ENCODE measurements at places on chromosomes 11 and 22.

- DNase-seq, result no peak
Measured at GRCh38 chr11:8806974-8807373, 104.0 kb upstream of the AKIP1 start.

- DNase-seq, result no peak
Measured at GRCh38 chr11:19589567-19590260, 122.9 kb upstream of the NAV2 start.

DNA sequence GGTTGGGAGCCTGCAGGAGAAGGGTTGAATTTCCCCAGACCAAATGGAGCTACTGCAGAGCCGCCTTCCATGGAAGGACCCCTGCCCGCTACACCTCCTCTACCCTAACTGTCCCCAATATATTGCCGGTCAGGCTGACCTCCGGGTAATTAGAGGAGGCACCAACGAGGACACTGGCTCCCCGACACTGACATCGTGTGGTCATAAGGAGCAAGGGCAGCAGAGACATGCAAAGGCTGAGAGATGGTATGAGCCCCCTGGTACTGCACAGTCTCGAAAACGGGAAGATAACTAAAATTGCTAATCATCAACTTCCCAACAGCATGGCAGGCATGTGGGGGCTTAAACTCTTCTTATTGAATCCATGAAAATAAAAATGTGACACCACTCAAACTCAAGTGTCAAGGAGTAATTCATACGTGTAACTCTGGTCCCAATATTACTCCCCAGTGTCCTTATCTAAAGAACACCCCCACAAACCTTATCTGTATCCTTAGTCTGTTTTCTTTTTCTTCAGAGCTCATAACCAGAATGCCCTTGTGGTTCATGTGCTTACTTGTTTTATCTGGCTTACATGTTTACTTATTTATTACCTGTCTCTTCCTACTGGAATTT, 4.4 kb downstream of the CAVIN3 start:
- DNase-seq, result peak; percentile 75

DNA sequence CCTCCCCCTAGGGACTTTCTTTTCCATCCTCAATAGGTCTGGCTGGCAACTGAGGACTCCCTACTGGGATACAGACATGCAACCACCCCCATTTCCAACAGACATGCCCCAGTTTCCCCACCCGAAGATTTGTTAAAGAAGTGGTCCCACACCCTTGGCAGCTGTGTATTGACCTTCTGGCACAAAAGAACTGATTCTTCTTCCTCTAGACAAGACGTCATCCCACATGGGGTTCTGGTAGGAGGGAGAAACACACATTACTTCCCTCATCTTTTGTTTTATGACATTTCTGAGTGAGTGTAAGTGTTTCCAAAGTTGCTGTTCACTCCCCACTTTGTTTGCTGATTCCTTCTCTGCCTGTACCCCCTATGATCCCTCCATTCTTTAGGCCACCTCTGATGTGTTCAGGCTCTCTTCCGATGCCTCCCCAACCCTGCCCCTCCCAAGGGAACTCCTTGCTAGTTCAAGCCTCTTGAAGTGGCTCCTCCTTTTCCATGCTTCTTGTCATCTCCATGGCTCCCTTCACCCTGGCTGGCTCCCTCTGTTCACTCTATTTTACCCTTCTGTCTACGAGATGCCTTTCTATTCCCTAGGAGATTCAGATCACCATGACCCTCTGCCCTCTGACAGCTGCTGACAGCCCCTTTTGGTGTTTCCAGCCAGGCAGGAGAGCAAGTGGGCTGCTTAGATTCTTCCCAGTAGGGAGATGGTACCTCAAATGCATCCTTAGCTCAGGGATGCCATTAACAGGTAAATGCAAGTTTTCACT, 4.3 kb downstream of the KIRREL3 start:
- no peak for DNase-seq

- DNase-seq, result no peak
Measured at GRCh38 chr22:27748349-27748748, 53.2 kb downstream of the MN1 start.

DNA sequence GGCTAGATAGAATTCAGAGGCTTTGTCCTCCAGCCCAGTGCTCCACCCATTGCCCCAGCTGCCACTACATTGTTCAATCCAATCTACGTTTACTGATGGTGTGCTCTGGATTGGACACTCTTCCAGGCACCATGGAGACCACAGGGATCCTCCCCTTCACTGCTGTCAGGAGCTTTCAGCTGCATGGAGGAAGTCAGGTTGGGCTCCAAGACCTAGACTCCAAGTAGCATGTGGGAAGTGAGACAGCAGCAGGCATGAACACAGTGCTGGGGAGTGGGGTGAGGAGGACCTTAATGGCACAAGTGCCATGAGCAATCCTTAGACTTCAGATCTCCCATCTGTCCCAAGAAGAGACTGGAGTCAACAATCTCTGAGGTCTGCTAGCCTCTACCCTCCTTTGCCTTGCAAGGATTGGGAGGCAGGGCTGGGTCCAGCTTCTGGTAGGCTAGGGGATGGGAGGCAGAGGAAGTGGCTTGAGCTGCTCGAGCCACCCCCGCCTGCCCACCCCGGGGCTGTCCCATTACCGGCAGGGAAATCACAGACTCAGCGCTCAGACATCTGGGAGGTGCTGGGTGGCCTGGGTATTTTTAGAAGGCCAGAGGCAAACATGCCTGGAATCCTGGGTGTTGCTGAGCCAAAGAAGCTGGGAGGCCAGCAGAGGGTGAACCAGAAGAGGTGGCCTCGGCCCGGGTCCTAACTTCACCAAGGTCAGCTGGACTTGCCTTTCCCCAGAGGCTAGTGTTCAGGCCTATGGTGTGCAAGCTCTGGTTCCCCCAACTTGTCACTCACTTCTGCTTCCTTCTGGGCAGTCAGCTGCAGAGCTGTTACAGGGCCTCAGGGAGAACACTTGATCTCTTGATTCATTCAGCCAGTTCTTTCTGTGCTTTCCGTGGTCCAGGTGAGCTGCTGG, 15.2 kb upstream of the FCHSD2 start:
- no peak for DNase-seq

DNA sequence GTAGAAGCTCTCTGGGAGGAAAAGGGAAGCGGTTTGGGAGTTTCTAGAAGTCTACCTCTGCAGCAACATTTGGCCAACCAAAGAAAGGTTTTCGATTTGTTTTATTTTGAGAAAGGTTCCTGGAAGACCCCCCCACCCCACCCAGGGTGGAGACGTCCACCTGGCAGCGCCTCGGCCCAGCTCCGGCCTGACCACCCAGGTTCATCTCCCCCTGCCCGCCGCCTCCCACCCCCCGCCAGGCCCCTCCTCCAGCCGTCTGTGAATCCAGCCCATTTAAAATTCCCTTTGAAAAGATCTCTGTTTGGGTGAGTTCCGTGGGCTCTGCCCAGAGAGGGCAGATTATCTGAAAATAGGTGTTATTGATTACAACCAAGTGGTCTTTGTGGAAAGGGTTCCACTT, 43.3 kb downstream of the KCNJ1 start:
- DNase-seq, result no peak

GRCh38 chr11:112219476-112220232, 6.6 kb upstream of the PTS start:
- peak; percentile 92 for DNase-seq

DNA sequence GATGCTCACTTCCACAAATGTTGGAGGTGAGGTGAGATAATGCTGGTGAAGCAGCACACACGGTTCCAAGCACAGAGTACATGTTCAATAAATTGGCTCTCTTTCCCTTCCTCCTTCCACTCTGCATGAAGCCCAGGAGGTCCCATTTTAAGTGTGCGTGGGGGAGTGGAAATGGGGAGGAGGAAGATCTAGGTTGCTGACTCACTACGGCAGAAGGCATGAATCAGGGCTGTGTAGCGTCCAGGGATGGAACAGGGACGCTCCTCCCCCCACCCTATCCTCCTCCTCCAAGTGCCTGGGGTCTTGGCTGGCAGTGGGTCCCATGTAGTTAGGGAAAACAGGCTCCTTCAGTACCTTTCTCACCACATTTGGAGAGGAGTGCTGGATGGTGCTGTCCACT, 44.2 kb downstream of the TRIM66 start:
- no peak for DNase-seq

- no peak for DNase-seq
Measured at GRCh38 chr11:35802221-35802620, 139.6 kb downstream of the TRIM44 start.

- DNase-seq, result no peak
Measured at GRCh38 chr22:41841085-41841712, 8.3 kb downstream of the SREBF2 start.

GRCh38 chr11:76459299-76459698, 14.5 kb downstream of the EMSY start:
- no peak for DNase-seq

DNA sequence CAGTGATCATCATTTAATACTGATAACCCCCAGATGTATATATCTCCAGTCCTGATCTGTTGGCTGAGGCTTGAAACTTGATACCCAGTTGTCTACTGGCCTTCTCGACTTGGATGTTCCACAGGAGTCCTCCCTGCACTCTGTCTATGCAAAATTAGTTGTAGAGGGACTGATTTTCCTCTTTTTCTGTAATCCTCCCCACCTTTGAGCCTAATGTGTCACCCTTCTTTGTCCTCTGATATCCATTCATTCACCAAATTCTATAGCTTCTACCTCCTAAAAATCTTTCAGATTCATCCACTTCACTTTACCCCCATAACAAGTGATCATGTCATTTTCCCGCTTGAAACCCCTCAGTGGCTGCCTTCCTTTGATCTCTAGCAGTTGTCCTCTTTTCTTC, 16.4 kb downstream of the COA4 start:
- no peak for DNase-seq

DNA sequence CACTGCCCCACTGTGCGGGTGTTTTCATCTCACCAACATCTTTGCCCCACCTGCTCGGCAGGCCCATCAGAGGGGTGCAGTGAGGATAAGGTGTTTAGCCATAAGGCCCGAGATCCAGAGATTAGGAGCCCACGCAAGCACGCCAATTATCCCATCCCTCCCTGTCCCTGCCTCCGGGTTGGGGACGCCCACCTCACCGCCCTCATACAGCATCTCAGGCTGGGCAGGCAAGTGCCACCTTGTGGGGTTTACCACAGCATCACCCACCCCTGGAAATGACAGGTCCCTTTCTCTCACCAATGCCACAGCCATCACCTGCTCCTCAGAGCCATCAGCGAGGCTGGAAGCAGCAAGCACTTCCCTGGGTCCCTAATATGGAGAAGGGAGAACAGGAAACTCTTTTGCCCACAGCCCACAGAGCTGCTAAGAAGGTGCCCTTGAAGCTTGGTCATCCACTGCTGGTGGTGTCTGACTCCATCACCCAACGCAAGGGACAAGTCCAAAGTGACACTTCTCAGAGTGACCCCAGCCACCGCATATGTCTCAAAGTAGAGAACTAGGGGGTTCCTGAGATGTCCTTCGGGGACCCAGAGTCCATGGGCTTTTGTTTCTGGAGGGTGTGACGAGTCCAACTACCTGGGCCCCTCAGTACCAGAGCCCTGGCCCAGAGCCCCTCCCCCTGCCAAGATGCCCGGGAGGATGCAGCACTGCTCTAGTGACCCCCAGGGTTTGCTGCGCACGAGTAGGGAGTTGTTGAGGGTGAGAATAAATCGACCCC, 15.8 kb downstream of the VPS37C start:
- DNase-seq, result no peak

- DNase-seq, result no peak
Measured at GRCh38 chr11:128490092-128490491, 97.3 kb downstream of the ETS1 start.

DNA sequence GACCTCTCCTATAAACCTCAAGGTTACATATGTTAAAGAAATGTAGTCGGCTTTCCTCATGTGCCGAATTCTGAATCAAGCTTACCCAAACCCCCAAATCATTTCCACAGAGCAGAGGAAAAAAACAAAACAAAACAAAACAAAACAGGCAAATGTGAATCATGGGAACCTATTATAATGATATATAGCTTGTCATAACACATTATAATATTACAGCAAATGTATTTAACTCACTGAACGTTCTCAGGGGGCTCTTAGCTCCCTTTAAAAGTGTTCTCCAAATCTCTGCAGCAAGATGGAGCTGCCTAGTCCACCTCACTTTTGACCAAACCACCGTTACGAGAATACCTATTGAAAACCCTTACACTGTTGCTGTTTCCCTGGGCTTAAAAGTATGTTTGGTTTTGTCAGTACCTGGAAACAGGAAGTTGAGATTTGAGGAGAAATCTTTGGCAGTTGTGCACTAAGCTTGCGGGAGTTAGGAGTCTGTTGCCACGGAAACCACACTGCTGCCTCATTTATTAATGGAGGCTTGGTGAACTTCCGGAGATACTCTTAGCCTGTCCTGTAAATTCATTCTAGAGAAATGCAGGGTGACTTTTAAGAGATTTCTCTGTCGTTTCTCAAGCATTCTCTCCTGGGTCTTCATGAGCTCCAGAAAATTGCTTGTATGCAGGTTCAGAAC, 167.0 kb upstream of the RASSF10 start:
- DNase-seq, result peak; percentile 86

DNA sequence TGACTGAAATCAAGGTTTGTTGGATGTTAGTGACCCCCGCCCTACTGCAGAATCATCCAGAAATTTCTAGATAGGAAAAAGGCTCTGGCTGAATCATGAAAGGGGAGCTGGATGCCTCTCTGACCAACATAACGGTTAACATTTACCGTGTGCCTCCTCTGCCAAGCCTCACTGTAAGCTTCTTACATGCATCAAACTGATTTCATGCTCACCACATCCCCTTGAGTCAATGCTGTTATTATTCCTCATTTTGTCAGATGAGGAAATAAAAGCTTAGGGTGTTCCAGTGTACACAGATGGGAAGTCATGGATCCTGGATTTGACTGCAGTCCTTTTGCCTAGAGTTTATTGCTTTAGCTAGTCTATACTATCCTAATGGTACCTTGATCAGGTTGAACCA, 5.9 kb upstream of the HMOX1 start:
- DNase-seq, result no peak

- DNase-seq, result no peak
Measured at GRCh38 chr22:30673136-30673535, 5.5 kb upstream of the DUSP18 start.

DNA sequence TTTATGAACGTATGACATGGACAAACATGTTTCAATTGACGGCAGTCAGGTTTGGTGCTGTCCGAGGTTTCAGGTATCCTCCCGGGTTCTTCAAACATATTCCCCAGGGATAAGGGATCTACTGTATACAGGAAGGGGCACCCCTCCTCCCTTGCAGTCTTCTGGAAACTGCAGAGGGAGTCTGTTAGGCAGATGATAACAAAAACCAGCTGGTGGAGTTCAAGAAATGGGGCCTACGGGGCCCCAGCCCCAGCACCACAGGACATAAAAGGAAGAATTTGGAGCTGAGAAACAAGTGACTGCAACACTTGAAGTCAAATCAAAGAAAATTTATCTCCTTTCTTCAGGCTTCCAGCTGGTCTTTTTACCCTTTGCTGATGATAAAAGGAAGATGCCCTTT, 32.1 kb downstream of the SNU13 start:
- no peak for DNase-seq

DNA sequence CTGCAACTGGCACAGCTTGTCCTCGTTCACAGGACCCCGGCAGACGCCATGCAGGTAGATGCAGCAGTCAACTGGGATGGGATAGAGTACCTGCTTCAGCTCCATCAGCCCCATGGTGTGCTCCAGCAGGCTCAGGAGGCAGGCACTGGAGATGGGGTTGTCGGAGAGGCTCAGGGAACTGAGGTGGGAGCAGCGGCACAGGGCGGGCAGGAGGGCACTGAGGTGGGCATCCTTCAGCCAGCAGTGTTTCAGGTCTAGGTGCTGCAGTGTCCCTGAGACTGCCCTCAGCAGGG, 8.7 kb upstream of the TOP3B start:
- no peak for DNase-seq

Measured in spinal cord (tissue), 10 donors.